Endothelial cell of umbilical vein (primary cell): ENCODE measurements at places on chromosomes 6 and 20. TPM values are rescaled to one million over a fixed set of nuclear protein-coding genes. Genes with fewer than 3 reads are reported as not detected.

Gene BPIFB4
- not detected in 2 replicates for polyA plus RNA-seq

Gene R3HDML
- polyA plus RNA-seq = not detected in 2 replicates

DNA sequence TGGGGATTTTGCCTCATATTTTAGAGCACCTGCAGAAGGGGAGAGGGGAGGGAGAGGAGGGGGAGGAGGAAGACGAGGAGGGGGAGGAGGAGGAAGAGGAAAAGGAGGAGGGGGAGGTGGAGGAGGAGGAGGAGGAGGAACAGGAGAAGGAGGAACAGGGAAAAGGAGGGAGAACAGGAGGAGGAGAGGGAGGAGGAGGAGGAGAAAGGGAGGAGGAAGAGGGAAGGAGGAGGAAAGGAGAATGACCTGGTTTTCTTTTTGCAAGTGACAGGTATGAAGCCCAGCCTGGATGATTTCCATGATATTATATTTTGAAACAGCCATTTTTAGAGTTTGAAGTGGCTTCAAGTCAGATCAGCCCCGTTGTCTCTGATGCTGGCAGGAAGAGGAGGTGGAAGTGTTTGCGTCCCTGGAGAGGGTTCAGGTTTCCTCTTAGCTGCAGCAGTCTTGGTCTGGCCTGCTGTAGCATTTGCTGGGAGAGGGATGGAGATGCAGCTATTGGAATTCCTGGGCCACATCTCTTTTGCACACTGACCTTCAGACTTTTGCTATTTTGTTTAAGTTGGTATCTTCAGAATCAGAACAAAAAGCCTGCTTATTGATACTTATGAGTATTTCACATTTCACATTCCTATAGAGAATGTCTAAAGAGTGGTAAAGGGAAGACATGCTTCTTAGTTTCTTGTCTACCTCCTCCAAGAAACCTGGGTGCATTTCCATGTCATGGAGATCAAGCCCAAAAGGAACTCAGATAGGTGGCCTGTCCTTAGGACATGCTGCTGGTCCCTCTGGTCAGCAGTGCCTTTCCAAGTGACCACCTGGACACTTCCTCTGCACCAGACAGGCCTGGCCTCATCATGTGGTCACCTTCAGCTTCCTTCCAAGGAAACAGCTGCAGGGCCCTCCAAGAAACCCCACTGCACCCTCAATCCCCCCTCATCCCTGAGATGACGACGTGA, 54.3 kb upstream of the IYD start:
- H3K27me3 ChIP-seq = no peaks in the 10 kb centered on the region
- no peak for DNase-seq
- H3K36me3 ChIP-seq = no peaks in the 10 kb centered on the region

Gene CTSZ
- polyA plus RNA-seq = 323 and 387 TPM in 2 replicates

DNA sequence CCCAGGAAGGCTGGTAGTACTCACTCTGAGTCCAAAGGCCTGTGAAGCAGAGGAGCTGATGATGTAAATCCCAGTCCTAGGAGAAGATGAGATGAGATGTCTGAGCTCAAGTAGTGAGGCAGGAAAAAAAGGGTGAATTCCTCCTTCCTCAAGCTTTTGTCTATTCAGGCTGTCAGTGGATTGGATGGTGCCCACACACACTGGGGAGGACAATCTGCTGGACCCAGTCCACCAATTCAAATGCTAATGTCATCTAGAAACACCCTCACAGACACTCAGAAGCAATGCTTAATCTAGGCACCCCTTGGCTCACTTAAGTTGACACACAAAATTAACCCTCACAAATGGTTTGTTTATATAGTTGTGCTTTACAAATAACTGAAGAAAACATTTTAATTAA, 94.6 kb downstream of the CD109 start:
- no peaks in the 10 kb centered on the region for H3K27me3 ChIP-seq
- DNase-seq = no peak
- no peak overlapping the region for H3K4me3 ChIP-seq
- peaks cover 18% of the 10 kb centered on the region for H3K4me1 ChIP-seq
